ENCODE measurements at places on chromosomes 4 and X.
A peak's percentile ranks its signal among the peaks of the same experiment; 100 is the strongest.

DNA sequence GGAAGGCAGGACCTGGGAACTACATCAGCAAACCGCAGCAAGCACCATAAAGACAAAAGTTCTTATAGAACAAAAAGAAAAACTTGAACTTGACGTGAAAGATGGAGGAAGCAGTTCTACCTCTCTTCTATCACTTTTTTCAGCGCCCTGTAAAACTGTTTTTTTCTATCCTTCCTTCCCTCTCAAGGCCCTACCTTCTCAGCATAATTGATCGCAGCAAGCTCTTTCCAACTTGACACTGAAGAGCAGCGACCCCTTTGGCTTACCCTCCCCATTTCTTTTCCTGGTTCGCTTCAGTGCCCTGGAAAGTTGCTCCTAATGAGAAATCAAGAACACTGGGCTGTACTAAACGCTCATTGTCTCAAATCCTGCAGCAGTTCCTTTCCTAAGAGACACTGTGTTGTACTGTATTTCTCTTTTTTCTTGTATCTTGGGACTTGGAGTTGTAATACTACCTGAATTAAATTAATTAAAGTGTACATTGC, 150.6 kb upstream of the SLC4A4 start:
- DNase-seq, result no peak

- no peak for DNase-seq
These were observed 89.9 kb downstream of the SHISA3 start for GRCh38 chr4:42487230-42487629.

GRCh38 chr4:3520796-3521600, 11.2 kb downstream of the LRPAP1 start:
- DNase-seq, result no peak

GRCh38 chr4:40976343-40976742, 226.6 kb downstream of the NSUN7 start:
- DNase-seq, result no peak

DNA sequence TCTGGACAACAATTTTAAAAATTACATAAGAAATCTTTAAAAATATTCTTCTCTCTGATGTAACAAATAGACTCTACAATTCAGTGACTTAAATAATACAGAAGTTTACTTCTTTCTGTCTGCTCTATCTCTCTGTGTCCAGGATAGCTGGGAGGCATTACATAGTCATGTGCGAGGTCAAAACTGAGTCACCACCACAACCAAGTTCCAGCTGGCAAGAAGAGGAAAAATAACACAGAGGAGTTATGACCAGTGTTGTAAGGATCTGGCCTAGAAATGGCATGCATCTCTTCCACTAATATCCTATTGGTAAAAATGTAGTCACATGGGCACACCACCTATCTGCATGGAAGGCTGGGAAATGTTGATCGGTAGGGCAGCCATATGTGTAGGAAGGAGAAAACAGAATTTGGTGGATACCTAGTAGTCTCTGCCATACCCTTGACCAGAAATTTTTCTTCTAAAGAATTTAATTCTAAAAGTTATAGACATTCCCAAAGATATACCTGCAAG, 39.4 kb upstream of the WDFY3 start:
- DNase-seq, result no peak

- no peak for DNase-seq
These were observed 590 bp upstream of the NAF1 start for GRCh38 chr4:163167333-163167626.

GRCh38 chr4:128347175-128347868, 59.7 kb upstream of the PGRMC2 start:
- no peak for DNase-seq

DNA sequence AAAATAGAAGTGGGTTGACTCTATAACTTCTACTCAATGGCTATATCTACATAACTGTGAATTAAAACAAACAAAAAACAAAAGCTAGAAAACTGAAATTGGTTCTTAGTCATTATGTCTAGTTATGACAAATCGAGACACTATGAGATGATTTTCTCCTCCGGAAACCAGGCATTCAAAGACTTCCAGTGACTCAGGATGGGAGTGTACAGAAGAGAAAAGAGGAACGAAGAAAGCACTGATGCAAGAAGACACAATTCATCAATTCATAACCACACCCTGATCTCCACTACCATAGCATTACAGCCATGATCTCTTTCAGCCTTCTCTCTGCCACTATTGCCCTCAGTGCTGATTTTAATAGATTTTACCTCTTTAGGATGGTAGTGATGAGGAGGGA, 253.6 kb downstream of the CBLL2 start:
- DNase-seq, result no peak

DNA sequence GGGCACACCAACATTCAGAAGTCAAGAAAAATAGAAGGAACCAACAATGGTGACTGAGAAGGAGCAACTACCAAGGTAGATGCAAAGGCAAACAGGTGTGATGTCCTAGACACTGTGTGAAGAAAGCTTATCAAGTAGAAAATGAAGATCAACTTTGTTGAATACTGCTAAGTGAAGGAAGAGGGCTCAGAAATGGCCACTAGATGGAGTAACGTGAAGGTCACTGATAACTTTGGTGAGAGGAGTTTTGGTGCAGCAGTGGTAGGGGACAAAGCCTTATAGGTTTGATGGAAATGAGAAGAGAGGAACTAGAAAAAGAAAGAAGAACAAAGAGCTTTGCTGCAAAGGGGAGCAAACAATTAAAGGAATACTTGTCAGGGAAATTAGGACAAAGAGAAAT, 23.5 kb downstream of the OTC start:
- no peak for DNase-seq

DNA sequence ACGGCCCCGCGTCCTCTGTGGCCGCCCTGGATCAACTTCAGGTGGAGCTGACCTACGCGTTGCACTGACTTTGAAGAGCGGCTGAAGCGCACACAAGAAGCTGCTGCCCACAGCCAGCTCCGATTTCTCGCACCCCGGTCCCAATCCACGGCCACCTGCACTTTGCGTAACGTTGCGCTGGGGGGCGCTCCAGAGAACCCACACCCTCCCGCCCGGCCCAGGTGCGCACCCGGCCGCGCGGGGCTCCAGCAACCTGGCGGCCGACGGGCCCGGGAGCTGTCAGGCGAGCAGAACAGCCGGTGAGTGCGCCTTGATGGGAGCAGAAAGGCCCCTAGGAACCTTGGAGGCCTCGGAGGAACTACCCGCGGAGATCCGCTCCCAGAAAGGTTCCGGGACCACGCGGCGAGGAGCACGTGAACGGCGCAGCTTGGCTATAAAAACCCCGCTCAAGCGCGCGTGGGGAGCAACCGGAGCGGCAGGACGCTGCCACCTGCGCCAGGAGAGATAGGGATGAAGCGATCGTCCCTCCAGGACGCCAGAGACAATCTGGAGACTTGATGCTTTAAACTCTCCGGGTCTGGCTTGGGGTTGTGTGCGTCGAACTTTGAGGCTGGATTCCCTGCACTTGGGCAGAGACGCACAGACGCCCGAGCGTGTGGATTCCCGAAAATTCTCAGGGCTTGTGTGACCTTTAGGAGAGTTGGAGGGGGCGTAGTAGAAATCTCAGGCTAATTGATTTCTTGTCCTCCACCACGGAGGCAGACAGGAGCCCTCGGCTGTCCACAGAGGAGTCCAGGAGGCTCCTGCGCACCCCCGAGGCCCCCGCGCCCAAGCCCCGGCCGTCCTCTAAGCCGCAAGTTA, 591 bp upstream of the NWD2 start:
- peak; percentile 55 for DNase-seq

DNA sequence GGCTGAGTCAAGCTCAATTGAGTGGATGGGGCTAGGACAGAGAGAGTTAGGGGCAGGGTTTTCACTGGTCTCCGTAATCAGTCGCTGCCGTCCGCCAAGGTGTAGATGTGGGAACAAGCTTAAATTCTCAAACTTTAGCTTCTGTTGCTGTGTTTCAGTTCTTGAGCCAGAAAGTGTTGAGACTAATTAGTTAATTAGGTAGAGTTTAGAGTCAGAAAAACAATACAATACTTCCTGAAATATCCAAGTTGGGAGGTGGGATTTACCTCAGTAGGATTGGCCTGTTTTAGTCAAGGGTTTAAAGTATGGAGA, 1.1 kb upstream of the UBE2D3 start:
- peak; percentile 23 for DNase-seq

- DNase-seq, result no peak
These were observed 381.9 kb downstream of the GRXCR1 start for GRCh38 chr4:43274376-43274775.

DNA sequence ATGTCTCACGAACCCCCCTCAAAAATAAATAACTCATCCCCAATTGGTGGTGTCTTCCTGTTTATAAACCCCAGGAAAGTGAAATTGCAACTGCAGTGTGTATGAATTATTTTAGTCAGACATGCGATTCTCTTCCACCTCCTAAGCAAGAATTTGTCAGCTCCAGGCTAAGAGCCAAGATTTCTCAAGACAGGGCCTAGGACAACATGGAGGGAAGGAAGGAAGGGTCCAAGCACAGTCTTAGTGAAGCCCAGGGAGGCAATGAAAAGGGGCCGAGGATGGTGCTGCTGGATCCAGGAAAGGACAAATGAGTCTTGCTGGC, 20.0 kb downstream of the SH3KBP1 start:
- DNase-seq, result no peak

GRCh38 chr4:186017801-186018200, 51.2 kb upstream of the TLR3 start:
- no peak for DNase-seq

DNA sequence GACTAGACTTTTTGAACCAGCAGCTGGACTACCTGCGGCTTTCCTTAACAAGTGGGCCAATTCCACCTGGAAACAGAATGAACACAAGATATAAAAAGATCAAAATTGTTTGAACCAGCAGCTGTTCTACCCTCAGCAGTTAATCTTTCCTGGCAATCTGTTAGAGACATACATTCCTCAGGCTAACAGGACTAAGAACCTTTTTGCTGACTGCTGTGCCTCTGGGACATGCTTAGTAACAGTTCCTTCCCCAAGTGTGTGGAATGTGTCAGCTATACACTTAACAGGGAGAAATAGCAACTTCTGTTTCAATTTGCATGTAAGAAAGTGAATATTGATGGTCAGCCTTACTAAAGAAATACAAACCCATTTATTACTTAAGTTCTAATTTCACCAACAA, 554.4 kb downstream of the ARAP2 start:
- no peak for DNase-seq

GRCh38 chr4:142846729-142847596, 862 bp upstream of the INPP4B start:
- peak; percentile 73 for DNase-seq

DNA sequence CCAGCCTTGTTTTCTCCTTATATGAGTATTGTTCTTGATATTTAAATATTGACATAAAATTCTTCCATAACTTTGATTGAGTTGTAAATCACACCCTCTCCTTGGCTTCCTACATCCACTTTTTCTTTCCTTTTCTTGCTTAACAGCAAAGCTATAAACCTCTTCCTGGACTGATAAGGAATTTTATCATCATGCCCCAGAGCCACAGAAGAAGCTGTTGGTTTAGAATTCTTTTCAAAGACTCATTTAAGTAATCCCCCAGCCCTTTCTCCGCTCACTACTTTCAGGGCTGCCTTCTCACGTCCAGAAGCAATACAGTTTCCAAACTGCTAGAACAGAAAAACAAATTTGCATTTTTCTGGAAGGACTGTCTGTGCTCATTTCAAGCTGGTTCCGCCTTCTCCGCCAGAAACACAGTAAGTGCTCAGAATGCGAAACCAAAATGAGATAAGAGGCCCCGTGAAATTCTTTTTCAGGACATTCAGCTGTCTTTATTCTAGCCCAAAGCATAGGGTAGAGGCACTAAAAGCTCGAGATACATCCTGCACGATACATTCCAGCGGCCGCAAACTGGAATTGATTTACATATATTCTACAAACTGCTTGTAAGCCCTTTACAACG, 849 bp downstream of the MID1 start:
- DNase-seq, result no peak

DNA sequence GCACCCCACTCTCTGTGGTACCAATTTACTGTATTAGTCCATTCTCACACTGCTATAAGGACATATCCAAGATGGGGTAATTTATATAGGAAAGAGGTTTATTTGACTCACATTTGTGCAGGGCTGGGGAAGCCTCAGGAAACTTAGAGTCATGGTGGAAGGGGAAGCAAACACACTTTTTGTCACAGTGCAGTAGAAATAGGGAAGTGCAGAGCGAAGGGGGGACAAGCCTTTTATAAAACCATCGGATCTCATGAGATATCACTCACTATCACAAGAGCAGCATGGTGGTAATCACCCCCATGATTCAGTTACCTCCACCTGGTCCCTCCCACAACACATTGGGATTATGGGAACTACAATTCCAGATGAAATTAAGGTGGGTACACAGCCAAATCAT, 766.9 kb upstream of the PCDH10 start:
- DNase-seq, result no peak

DNA sequence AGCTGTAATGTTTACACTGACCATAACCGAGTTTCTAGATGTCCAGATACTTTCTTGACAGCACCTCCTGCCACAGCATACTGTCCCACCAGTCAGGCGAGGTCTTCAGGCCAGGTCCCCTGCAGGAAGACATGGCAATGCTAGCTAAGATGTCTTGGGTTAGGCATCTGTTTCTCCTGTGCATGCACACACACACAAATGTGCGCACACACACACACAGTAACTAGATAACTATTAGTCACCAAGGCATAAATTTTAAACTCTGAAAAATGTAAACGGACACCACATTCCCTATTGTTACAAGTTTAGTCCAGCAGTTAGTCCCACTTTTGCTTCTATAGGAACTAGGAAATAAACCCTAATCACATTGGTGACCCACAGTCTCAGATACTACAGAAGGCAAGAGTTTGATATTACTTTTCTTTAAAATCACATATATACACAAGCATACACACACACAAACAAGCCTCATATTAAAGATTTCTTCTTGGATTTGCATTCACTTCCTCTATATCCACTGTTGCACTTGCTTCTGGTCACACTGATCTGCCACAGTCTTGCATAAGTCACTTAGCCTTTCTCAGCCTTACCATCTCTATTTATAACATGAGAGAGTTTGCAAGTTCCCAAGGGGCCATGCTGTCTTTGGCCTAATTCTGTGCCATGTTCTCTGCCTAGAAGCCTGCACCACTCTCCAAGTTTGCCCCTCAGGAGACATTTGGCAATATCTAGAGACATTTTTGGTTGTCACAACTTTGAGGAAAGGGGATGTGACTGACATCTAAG, 32.2 kb downstream of the IL21 start:
- DNase-seq, result no peak

DNA sequence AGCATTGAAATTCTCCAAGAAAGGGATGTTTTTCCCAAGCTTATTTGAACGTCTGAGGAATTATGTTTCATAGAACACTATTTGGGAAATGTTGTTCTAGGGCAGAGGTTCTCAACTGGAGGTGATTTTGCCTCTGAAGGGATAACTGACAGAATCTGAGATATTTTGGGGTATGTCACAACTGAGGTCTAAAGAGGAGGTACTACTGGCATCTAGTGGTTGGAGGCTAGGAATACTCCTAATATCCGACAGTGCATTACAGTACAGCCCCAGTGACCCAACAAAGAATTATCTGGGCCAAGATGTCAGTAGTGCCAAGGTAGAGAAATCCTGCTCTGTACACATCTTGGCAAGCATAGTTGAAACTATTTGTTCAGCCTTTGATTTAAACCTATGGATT, 6.4 kb downstream of the HSPA4L start:
- no peak for DNase-seq

GRCh38 chr4:33940281-33940680, 2304.0 kb downstream of the ARAP2 start:
- DNase-seq, result no peak

- DNase-seq, result no peak
These were observed 33.2 kb upstream of the OCIAD2 start for GRCh38 chr4:48939785-48940184.

Measured in dorsolateral prefrontal cortex (tissue), 122 donors.